ENCODE measurements at places on chromosomes 5 and 9. TPM values are rescaled to one million over a fixed set of nuclear protein-coding genes. Genes with fewer than 3 reads are reported as not detected.

The PCDHA1 gene
- not detected for total RNA-seq

The SPINK4 gene
- total RNA-seq, result not detected

The CDH6 gene
- not detected for total RNA-seq

The ADAMTS13 gene
- total RNA-seq, result 1.4 TPM

The TMOD1 gene
- total RNA-seq, result 0.74 TPM

The NUTM2G gene
- total RNA-seq, result not detected

The SPATA6L gene
- total RNA-seq, result 1.5 TPM

The STPG3 gene
- not detected for total RNA-seq

The FGF10 gene
- total RNA-seq, result not detected

The C9 gene
- total RNA-seq, result 0.44 TPM

The PCDHB12 gene
- total RNA-seq, result 0.18 TPM

The BARX1 gene
- total RNA-seq, result not detected

The SPATA31C1 gene
- total RNA-seq, result not detected

The GABRA1 gene
- not detected for total RNA-seq

The TDRD7 gene
- total RNA-seq, result 11.2 TPM

The GABRA6 gene
- total RNA-seq, result not detected

The XPA gene
- total RNA-seq, result 18.5 TPM

The TRAPPC13 gene
- total RNA-seq, result 24.0 TPM

The PCDHB5 gene
- total RNA-seq, result 0.28 TPM

The PCDHA12 gene
- not detected for total RNA-seq

The TLX3 gene
- not detected for total RNA-seq

The ROR2 gene
- total RNA-seq, result not detected

The OR1J2 gene
- total RNA-seq, result not detected

The FYB1 gene
- total RNA-seq, result 0.44 TPM

The SPAG8 gene
- total RNA-seq, result 0.69 TPM

The STC2 gene
- 26.9 TPM for total RNA-seq

The REEP5 gene
- total RNA-seq, result 98.0 TPM

The CDC20B gene
- 0.14 TPM for total RNA-seq

The CDKN2B gene
- total RNA-seq, result 2.3 TPM

The CSF2 gene
- total RNA-seq, result not detected

The AFF4 gene
- total RNA-seq, result 85.5 TPM

The AMACR gene
- total RNA-seq, result 8.7 TPM

The IZUMO3 gene
- total RNA-seq, result not detected

The CREBRF gene
- 8.8 TPM for total RNA-seq

The SLC6A3 gene
- not detected for total RNA-seq

The SLC46A2 gene
- total RNA-seq, result not detected

The PLEKHG4B gene
- not detected for total RNA-seq

The SELENOP gene
- not detected for total RNA-seq

The NFIB gene
- 160 TPM for total RNA-seq

The CCDC192 gene
- not detected for total RNA-seq

The CAPSL gene
- not detected for total RNA-seq

Measured in endothelial cell of umbilical vein (primary cell).